ENCODE measurements at places on chromosomes 3 and 15.

DNA sequence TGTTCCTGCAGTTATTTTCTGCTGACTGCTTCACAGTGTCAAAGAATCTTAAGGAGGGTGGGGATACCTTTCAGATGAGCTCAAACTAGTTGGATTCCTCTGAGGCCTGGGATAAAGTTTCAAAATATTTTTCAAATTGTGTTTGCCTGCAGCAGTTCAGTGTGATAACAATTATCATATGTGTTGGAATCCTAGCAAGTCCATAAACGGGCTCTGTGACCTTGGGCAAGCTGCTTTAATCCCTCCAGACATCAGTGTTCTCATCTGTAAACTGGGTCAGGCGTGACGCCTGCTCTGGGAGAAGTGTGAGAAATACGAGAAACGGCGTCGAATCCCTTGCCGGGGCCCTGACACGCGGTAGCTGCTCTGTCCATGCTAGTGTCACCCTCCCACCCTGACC lies 153.5 kb downstream of the UACA start:
- DNase-seq = no peak

GRCh38 chr3:185693985-185694653 lies 108.0 kb downstream of the SENP2 start:
- DNase-seq = no peak

DNA sequence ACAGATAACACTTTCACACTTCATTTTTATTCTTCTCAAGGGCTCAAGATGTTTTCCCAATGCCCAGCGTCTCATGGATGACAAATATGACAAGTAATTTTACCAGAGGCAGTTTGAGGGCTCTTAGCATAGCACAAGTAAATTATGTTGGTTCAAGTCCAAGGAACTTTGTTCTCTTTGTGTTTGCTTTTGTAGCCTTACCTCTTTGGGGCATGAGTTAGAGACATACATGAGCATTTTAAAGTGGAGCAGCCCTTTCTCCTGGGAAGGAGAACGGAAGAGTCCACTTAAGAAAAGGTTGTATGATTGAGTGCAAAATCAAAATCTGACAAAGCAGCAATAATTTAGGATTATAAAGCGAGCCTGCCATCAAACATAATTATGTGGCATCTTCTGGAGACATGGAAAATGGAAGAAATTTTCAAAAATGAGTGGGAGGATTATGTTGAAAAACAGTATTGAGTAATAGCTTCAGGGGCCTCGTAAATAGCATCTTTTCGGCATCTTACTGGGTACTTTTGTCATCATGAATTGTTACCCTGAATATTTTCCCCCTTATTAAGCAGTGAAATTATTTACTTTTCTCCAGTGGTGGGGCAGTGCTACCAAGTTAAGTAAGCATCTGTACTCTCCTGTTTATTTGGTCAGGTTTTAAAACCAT lies 65.9 kb downstream of the PGPEP1L start:
- DNase-seq = no peak

GRCh38 chr15:78838489-78838888 lies 27.2 kb upstream of the ADAMTS7 start:
- DNase-seq = no peak

- no peak for DNase-seq
Measured at GRCh38 chr3:63333815-63334214, 55.7 kb downstream of the SYNPR start.

- DNase-seq = peak; percentile 22
Measured at GRCh38 chr3:50138266-50139200, 16.6 kb upstream of the SEMA3F start.

DNA sequence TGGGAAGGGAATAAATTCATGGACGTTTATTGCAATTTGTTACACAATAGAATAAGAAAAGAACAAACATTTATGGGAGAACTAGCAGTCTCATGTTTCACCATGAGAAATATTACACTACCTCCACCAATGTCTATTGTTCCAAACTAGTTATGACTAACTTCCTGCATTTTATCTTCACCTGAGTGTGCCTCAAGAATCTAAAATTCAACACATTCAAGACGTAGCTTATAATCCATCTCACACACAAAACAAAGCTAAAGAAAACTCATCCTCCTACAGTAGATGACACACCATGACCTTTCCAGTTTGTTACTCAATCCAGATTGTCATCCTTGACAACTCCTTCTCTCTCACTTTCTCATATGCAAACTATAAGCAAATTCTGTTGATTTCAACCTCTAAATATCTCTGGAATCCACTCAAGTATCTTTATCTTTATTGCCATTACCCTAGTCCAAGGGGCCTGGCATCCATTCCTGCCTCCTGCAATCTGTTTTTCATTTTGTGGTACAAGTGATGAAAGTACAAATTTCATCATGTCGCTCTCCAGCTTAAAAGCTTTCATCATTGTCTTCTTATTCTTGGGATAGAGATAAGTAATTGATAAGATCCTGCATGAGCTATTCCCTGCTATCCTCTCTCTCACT lies 229.9 kb downstream of the NR2F2 start:
- no peak for DNase-seq
